Stimulated activated CD4-positive, alpha-beta T cell treated with anti-CD3 and anti-CD28 coated beads, Interleukin-12 subunit alpha, Interleukin-12 subunit beta, amount 100 ng/mL, for 48 hours (primary cell): ENCODE measurements at places on chromosomes 1 and 21.

DNA sequence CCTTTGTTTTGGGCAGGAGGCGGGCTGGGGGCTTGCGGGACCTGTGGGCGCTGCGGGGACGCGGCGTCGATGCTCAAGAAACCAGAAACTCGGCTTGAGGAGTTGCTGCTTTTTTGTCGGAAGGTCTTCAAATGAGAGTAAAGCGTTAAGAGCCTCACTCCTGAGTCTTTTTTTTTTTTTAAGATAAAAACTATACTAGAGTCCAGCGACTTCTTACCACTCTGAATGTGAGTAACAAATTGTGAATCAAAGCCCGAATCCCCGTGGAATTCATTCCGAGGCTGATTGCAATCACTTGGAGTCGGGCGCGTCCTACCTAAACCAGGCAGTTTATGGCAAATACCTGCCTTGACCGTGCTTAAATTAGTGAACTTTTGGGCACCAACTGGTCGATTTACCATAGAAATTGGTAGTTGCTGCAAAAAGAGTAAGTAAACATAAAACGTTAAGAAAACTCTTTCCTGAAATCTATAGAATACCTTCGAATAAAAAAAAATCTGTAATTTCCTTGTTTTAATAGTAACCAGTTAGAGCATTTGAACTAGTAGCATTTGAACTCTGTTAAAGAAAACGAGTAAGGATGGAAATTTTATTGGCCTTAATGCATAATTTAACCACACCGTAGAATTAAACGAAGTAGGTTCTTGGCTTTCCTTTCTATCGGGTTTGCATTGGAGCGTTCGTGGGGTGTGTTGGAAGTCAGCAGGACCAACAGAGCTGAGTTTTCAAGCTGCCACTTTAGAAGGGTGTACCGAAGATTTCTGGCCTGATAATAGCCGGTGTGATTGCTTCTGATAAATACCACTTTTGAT is 769 bp downstream of the GPSM2 start:
- DNase-seq, result no peak

DNA sequence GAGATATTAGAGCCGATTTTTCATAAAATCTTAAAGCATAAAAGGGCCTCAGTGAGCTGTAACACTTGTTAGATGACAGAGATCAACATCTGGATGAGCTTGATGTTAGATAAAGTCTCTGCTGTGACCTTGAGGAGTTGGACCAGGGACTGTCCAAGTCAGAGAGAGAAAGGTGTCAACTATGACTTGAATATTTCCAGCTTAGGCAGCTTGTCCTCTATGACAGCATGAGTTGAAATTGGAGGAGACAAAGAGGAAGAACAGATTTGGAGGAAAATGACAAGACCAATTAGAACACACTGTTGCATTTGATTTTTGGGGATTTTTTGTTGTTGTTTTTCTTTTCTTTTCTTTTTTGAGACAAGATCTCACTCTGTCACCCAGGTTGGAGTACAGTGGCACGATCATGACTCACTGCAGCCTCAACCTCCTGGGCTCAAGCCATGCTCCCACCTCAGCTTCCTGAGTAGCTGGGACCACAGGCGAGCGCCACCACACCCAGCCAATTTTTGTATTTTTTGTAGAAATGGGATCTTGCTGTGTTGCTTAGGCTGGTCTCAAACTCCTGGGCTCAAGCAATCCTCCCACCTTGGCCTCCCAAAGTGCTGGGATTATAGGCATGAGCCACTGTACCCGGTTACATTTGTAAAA is 35.3 kb upstream of the CLIC4 start:
- no peak for DNase-seq

GRCh38 chr21:25626757-25627156 is 12.3 kb upstream of the JAM2 start:
- no peak for DNase-seq

- no peak for DNase-seq
Measured at GRCh38 chr1:242019018-242019417, 20.1 kb upstream of the MAP1LC3C start.
